CD4-positive, alpha-beta T cell treated with Interleukin-17A for 4 hours (primary cell): ENCODE measurements at places on chromosomes 3 and 15.

- DNase-seq = no peak
These were observed 123.7 kb upstream of the IGSF10 start for GRCh38 chr3:151584566-151584965.

GRCh38 chr3:149374391-149374790, 3.1 kb downstream of the TM4SF1 start:
- DNase-seq = no peak

DNA sequence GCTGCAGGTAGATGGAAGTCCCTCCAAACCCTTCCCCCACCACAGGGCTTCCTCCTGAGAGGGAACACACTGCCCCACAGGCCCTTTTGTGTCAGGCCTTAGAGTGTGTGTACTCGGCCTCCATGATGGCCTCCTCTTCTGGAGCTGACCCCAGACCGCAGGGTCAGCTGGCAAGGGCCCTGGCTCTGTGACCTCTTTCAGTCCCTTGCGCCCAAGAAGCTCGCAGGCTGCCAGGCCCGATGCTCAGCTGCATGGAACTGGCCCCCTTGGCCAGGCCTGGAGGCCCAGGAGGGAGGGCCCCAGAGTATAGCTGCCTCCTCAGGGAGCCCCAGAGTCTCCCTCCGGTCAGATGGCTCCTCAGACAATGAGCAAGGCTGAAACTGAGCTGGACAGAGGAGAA, 23.4 kb upstream of the ANKDD1A start:
- no peak for DNase-seq

GRCh38 chr3:128503164-128503651, 10.2 kb upstream of the GATA2 start:
- DNase-seq = no peak

DNA sequence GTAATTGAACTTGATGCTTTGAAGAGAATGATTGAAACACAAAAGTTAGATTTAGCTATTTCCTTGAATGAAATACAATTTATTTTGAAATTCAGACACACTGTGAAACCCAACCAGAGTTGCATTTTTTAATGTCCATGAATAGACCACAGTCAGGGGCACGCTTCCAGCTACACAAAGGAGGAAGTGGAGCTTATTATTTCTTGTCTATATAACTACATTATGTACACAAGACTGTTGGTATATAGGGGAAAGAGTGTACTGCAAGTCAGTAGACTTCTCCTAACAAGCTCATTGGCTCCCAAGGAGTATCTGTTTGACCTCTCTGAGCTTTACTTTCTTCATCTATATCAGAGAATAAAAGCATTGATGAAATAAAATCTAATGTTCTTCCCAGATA, 326.2 kb downstream of the RYR3 start:
- no peak for DNase-seq

GRCh38 chr3:11672363-11672762, 28.6 kb upstream of the VGLL4 start:
- DNase-seq = no peak

DNA sequence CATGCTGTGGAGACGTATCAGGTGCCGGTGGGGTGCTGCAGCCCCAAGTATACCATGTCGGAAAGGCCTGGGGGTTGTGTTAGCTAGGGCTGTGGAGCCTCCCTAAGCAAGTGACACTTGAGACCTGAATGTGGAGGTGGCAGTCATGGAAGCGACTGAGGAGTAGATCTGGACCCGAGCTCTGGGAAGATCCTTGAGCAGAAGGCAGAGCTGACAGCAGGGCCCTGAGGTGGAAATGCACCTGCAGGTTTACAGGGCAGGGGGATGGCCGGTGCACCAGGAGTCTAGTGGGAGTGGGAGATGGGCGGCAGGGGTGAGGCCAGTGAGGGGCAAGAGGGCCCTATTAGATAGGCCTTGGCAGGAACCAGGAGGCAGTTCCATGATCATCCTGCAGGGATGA, 91.8 kb upstream of the PLXNA1 start:
- DNase-seq = no peak

- DNase-seq = no peak
These were observed 7.0 kb upstream of the ATP8B4 start for GRCh38 chr15:50126072-50126471.

DNA sequence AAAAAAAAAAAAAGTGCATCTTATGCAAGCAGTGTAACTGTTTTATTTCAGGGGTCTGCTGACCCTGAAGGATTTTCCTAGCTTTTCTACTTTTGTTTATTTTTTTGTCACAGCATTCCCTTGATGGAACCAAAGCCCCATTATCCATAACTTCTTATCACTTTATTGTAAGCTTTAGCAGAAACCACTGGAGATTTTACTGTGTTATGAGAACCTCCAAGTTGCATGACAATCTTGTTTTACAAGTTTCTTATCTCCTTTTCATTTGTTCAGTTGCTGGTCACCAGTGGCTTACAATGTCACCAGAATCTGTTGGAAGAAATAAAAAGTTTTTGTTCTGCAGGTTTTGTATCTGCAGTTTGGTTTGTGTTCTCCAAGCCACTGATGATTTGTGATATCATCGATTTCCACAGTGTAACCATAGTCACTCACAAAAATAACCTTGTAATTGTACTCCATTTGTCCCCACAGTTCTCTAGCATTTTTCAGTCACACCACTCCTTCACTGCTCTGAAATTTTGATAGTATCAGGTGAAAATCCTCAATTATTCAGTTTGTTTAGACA, 660.0 kb downstream of the RBMS3 start:
- DNase-seq = no peak

- DNase-seq = no peak
These were observed 253.4 kb upstream of the MDFIC2 start for GRCh38 chr3:70565861-70566260.

DNA sequence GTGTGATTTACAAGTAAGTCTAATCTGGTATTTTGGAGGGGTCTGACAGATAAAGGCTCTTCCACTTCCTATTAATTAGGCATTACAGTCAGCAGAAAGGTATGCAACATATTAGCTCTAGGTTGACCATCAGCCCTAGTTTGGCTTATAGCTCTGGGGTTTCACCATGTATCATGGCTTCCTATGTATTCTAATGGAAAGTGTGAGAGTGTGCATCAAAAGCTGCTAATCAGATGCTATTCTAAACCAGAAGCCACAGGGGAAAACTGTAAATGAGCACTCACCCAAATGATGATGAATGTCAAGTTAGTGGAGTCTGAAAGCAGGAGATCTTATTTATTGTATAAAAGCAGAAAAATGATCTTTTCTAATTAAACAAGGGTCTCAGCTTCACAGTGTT, 149.2 kb upstream of the MITF start:
- no peak for DNase-seq
